ENCODE measurements at places on chromosomes 2 and 18.

DNA sequence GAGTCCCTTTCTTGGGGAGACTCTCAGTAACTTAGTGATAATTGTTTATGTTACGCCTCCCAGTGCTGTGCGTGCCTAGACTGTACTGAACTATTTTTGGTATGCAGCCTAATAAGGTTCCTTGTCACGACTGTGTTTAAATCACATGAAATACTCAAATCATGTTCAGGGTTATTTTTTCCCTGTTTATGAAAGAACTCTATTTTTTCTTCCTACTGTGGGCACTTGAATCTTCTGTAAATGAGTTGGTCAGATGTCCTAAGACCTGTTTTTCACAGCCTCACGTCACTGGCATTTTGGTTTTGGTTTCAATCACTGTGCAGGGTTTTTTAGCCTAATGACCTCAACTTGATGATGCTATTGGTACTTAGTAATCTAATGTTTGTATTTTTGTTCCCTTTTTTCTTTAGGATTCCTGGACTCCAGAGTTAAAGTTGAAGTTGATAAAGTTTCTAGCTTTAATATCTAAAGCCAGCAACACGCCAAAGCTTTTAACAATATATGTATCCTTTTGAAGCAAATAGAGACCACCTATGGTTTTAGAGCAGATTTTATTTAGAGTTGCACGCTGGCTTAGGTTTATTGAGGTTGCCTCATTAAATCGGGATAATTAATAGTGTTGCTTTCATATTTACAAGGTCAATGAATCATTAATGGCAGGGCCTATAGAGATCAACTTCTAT lies 24.0 kb downstream of the ARMC9 start:
- no peak for DNase-seq

GRCh38 chr2:67465623-67466022 lies 68.5 kb downstream of the ETAA1 start:
- no peak for DNase-seq

- no peak for DNase-seq
Measured at GRCh38 chr2:228180181-228181097, 1.0 kb downstream of the SPHKAP start.

DNA sequence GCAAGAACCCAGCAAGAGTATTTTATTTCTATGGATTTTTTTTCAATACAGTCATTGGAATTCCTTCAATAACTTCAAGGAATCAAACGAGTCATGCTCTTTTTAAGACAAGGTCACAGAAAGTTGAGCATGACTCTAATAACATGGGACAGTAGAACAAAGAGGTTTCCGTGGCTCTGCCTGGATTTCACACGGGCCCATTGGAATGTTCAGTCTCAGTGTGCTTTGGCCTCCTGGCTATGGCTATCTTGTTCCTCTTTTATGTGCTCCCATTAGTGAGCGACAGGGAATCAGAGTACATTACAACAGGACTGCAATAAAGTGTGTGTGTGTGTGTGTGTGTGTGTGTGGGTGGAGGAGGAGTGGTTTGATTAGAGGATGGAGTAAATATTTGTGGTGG lies 312.4 kb downstream of the DCC start:
- no peak for DNase-seq

DNA sequence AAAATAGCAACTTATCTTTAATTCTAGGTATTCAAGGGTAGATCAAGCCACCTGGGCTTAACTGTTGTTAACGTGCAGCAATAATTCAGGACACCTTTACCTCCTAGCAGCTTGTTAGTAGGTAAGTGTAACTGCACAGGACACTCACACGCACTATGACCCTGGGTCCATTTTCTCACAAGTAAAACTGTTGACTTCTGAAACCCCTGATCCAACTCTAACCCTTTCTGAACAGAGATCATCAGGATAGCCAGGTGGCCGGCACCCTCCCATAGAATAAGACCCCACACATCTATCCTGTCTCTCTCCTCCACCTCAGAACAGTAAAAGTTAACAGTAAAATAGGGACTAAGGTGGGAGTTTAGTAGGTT lies 610 bp downstream of the SPC25 start:
- DNase-seq: no peak

DNA sequence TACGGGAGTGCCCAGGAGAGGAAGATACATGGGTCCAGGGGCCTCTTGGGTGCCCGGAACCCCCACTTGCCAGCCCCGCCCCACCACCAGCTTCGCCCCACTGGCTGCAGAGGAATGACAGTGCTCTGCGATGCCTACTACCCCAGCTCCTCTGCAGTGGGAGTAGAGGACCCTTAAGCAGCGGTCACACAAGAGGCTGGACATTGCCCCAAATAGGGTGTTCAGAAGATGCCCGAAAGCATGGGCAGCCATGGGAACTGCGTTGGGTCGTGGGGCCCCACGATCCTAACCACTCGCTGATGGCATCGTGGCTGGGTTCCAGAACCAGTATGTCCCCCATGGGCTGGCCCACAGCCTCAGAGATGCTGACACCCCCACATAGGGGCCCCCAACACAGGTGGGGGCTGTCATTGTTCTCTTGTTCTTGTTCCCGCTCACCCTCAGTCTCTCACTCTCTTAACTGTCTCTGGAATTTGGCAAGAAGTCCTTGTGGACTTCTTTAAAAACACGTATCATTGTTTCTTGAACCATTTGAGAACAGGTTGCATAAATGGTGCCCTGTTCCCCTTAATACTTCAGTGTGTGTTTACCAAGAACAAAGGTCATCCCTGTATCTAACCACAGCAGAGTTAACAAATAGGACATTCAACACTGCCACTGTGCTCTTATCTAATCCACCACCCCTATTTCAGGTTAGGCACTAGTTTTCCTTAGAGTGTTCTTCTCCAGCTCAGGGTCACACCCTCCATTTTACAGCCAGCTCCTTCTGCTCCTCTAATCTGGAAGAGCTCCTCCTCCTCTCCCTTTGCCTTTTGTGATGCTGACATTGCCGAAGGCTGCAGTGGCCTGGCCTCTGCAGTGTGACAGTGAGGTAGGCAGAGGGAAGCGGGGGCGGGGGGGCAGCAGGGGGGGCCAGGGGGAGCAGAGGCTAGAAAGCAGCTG lies 76.3 kb downstream of the STPG4 start:
- peak; percentile 65 for DNase-seq

GRCh38 chr18:60668583-60668982 lies 296.0 kb upstream of the MC4R start:
- no peak for DNase-seq

- peak; percentile 52 for DNase-seq
Measured at GRCh38 chr2:226030788-226031646, 631.5 kb downstream of the NYAP2 start.

DNA sequence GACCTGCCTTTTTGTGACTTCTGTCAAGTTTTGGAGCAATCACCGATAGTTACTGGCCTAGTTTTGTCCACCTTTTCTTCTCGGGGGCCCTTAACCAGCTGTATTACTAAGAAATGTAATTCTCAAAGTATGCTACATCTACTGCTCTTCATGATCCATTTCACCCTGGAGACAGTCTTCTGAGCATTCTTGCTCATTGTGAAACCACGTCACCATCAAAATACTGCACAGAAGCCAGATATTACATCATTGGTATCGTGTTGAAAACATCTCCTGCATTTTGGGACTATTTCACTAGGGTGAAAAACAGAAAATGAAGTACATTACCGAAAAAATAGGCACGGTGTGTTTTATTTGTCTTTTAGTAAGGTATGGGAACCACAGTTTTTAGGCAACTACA lies 11.7 kb downstream of the LYPD6B start:
- DNase-seq: no peak

- DNase-seq: no peak
Measured at GRCh38 chr2:175233135-175233719, 51.7 kb upstream of the ATP5MC3 start.

- no peak for DNase-seq
Measured at GRCh38 chr2:154827286-154827685, 128.8 kb downstream of the KCNJ3 start.

DNA sequence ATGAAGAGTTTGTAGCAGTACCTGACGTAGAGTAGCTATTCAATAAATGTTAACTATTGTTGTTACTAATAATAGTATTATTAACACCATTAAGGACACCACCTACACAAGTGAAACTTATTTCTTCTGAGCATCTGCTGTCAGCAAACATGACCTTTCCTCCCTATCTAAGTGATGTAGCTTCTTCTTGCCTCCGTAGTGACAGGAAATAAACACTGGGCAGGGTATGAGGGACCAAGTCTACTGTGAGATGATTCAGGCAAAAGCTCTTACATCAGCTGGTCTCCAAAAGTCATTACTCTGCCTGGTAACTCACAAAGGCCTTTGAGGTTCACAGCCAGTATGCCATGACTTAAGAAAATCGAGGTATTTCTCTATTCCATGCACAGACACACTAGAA lies 750.5 kb downstream of the CPS1 start:
- DNase-seq: no peak

GRCh38 chr2:241822264-241822623 lies 13.3 kb downstream of the NEU4 start:
- DNase-seq: no peak

DNA sequence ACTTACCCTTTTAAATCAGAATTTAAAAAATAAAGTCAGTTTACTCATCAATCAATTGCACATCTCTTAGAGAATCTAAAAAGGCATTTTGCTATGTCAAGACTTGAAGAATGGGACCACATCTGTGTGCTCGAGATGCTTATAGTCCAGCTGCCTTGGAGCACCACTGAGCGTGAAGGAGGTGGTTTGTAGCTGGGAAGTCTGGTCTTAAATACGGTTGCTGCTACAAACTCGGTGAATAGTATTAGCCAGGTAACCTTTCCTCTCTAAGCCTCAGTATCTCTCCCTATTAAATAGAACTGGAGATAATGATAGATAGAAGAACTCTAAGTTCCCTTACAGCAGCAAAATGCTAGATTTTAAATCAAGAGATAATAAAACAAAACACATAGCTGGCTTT lies 289.7 kb downstream of the TRIB2 start:
- DNase-seq: no peak

- DNase-seq: no peak
Measured at GRCh38 chr2:164764474-164764873, 77.1 kb downstream of the COBLL1 start.

All from common myeloid progenitor, CD34-positive (primary cell).